Left renal cortex interstitium (tissue), 4 donors: ENCODE measurements at places on chromosomes 12 and 14. TPM values are rescaled to one million over a fixed set of nuclear protein-coding genes. Genes with fewer than 3 reads are reported as not detected.

GRCh38 chr12:77489331-77489970, 341.2 kb upstream of the NAV3 start:
- no peak for DNase-seq

ACVRL1 gene
- 38.0 TPM for polyA plus RNA-seq

MLF2 gene
- polyA plus RNA-seq: 189 TPM

- DNase-seq: no peak
These were observed 394 bp upstream of the AMIGO2 start for GRCh38 chr12:47079981-47080724.

GRCh38 chr12:71354871-71355270, 84.7 kb upstream of the LGR5 start:
- no peak for DNase-seq

- no peak for DNase-seq
These were observed 101.1 kb downstream of the RFLNA start for GRCh38 chr12:124395986-124396385.

OR11H6 gene
- not detected for polyA plus RNA-seq

HOXC11 gene
- 3.6 TPM for polyA plus RNA-seq

DNA sequence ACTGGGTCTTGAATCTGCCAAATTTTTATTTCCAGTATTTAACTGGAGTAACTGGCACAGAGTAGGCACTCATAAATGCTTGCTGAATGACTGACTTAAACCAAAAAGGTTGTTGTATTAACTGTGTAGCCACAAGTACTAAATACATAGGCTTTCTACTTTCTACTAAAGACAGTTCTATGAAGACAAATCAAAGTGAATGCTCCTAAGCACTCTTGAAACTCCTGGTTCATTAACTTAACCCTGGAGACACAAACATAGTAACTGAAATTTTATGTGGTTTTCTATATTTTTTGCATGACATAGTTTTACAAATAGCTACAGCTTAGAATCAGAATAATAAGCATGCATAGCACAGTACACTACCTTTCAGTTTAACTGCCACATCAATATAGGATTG, 70.4 kb downstream of the TXNDC16 start:
- DNase-seq: no peak

TRPV4 gene
- 13.2 TPM for polyA plus RNA-seq

DNA sequence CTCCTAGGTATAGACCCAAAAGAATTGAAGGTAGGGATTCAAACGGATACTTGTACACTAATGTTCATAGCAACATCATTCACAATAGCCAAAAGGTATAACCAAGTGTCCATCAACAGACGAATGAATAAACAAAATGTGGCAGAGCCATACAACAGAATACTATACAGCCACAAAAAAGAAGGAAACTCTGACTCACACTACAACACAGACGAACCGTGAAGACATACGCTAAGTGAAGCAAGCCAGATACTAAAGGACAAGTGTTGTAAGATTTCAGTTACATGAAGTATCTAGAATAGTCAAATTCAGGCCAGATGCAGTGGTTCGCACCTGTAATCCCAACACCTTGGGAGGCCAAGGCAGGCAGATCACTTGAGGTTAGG, 19.1 kb downstream of the CAMKK2 start:
- DNase-seq: no peak

- DNase-seq: no peak
These were observed 1.8 kb downstream of the TRAF3 start for GRCh38 chr14:102779084-102779462.
